Left hindlimb (tissue), 1 donor: ENCODE measurements at places on chromosomes 16 and 17.
A peak's percentile ranks its signal among the peaks of the same experiment; 100 is the strongest.

- no peak for DNase-seq
Measured at GRCh38 chr17:28645576-28645939, 600 bp upstream of the BLTP2 start.

DNA sequence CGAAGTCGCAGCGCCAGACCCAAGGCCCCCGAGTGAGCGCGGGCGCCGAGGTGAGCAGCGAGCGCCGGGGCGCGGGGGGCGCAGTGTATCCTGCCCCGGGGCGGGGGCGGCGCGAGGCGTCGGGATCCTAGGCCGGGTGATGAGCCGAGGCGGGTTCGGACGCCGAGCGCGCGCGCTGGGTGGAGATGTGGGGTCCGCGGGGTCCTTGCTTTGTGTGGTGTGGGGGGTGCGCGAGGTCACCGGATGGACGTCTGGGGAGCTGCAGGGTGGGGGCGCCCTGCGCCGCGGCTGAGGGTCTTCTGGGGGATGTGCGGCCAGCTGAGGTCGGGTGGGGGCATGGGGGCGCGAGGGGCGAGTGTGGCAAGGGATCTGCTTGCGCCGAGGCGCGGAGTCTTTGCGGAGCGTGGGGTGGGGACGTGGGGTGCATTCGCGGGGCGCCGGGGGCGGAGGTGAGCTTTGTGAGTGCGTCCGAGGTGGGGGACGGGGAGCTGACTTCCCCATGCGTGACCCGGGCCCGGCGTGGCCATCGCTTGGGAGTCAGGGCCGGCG is 560 bp downstream of the RAI1 start:
- peak; percentile 67 for DNase-seq

DNA sequence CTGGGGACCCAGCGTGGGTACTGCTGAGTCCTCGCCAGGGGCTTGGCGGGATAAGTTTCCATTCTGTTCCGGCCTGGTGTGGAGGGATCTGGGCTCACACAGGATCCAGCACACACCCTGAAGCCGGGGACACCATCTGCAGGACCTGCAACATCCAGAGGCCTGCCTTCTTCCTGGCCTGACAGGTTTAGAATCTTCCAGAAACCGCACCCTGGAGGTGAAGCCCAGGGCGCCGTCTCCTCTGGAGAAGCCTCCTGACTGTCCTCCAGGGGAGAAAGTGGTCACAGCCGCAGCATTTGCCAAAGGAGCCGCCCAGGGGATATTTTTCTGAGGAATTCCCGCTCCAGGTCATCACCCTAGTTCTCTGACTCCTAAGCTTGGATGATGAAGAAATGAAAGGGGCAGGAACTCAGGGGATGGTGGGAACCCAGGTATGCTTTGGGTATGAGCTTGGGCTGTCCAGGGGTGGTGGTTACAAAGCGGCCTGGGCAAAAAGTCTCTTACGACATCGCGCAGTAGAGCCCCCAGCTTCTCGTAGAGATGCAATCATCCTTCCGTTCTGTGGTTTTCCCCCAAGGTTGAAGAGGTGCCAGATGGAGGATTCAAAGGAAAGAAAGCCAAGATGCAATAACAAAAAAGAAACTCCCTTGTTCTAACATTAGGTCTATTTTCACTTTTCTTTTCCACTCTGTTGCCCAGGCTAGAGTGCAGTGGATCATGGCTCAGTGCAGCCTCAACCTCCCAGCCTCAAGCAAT is 9.1 kb upstream of the CRISPLD2 start:
- peak; percentile 28 for DNase-seq

DNA sequence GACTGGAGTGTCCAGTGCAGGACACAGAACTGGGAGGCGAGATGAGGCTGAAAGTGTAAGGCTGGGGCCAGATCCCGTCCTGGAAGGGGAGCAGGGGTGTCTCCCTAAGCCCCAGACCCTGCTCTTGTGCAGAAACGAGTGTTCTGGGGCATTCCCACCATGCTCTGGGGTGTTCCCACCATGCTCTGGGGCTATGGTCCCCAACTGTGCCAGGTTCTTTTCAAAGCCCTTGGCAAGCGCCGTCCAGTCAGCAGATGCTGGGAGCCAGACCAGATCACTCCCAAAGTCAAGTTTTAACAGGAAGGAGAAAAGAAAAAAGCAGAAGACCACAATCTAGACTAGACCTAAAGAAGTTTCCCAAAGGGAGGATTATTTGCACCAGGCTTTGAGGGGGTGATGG is 2.5 kb downstream of the TAX1BP3 start:
- no peak for DNase-seq

DNA sequence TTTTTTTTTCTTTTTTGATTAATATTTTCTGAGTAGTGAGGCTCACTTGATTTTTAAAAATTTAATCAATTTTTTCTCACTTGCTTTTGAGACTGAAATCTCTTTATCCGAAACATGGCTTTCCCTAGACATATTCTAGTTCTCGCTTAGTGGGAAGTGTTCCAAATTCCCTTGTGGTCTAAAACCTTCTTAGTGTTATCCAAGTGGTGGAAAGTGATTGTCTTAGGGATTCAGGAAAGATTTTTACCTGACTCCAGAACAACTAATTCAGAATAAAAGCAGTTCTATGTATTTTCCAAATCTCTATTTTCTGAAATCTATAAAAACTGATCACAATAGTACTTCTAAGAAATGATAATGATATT is 178.8 kb downstream of the MAP2K6 start:
- DNase-seq: no peak

GRCh38 chr16:64715624-64716023 is 406.2 kb downstream of the CDH11 start:
- DNase-seq: no peak

GRCh38 chr16:10001258-10001775 is 180.9 kb downstream of the GRIN2A start:
- DNase-seq: no peak

GRCh38 chr16:84266451-84266850 is 26.6 kb upstream of the KCNG4 start:
- peak; percentile 51 for DNase-seq

DNA sequence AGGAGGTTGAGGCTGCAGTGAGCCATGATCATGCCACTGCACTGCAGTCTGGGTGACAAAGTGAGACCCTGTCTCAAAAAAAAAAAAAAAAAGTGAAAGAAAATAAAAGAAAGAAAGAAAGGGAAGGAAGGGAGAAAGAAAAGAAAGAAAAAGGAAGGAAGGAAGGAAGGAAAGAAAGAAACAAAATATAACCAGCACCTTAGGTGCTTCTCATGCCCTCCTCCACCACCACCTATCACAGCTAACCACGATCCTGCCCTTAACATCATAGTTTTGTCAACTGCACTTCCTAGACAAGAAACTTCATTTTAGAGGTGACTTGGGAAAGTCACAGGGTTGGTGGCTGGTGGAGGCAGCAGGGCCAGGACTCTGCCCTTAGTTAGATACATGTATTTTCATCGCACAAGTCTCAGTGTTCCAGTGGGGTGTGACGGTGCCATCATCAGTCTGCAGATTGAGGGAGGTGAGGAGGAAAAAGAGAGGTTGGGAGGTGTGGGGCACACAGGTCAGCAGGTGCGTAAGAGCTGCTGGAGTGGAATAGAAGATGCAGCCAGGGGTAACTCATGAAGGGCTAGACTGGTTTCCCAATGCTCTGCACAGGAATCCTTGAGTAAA is 10.0 kb downstream of the SUPT4H1 start:
- no peak for DNase-seq

- no peak for DNase-seq
Measured at GRCh38 chr16:69089091-69089910, 16.2 kb upstream of the HAS3 start.

DNA sequence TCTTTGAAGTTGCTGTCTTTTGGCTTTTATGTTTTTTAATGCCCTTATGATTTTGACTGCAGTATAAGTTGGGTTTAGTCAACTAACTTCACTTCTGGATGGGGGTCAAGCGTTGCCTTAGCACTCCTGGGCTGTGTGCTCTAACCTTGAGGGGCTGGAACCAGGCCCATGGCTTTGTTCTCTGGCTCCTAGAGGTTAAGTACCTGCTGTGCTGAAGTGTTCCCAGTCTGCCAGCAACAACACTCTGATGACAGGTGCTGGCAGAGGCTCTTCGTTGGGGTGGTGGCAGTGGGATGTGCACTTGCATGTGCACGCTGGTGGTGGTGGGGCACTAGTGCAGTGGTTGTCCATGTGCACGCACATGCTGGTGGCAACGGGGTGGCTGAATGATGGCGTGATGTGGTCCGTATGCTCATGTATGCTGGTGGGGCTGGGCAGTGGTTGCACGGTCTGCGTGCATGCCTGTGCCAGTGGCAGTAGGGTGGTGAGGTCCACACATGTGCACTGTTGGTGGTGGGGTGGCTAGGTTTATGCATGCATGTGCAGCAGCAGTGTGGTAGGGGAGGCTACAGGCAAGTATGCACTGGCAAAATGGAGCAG is 447.8 kb upstream of the GOT2 start:
- no peak for DNase-seq

- DNase-seq: no peak
Measured at GRCh38 chr16:5490499-5490898, 392.9 kb upstream of the EEF2KMT start.

- DNase-seq: peak; percentile 67
Measured at GRCh38 chr17:72719578-72720493, 372.7 kb downstream of the SLC39A11 start.

GRCh38 chr16:71851746-71852145 is 6.0 kb downstream of the ATXN1L start:
- DNase-seq: no peak

GRCh38 chr16:48829336-48830310 is 219.6 kb upstream of the N4BP1 start:
- no peak for DNase-seq

DNA sequence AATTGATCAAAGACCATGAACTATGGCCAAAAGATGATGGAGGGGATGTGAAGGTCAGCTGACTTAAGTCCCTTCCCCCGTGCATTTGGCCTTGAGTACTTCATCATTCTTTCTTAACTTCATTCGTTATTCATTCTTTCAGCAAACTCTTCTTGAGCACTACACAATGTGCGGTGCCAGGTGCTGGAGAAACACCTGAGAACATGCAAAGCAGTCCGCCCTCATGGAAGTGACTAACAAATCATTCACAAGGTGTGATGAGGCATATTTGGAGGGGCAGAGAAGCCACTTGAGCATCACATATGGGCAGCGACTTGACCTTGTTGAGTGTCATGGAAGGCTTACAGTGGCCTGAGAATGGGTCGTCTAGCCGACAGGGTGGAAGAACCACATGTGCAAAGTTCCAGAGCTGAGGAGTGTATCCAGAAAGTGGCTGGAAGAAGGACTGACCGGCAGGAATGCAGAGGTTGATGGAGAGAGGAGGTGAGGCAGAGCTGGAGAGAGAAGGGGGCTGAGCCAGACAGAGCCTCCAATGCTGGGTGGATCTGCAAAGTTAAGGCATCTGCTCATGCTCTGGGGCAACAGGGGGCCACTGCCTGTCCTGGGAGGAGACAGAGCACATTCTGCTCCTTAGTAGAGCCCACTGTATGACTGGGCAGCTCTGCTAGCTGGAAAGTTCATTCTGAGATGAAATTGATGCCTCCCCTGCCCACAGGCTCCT is 25.1 kb upstream of the EIF1 start:
- DNase-seq: no peak

- DNase-seq: no peak
Measured at GRCh38 chr16:59060207-59060606, 326.1 kb upstream of the GOT2 start.

- no peak for DNase-seq
Measured at GRCh38 chr16:66933776-66934137, 445 bp downstream of the CIAO2B start.

DNA sequence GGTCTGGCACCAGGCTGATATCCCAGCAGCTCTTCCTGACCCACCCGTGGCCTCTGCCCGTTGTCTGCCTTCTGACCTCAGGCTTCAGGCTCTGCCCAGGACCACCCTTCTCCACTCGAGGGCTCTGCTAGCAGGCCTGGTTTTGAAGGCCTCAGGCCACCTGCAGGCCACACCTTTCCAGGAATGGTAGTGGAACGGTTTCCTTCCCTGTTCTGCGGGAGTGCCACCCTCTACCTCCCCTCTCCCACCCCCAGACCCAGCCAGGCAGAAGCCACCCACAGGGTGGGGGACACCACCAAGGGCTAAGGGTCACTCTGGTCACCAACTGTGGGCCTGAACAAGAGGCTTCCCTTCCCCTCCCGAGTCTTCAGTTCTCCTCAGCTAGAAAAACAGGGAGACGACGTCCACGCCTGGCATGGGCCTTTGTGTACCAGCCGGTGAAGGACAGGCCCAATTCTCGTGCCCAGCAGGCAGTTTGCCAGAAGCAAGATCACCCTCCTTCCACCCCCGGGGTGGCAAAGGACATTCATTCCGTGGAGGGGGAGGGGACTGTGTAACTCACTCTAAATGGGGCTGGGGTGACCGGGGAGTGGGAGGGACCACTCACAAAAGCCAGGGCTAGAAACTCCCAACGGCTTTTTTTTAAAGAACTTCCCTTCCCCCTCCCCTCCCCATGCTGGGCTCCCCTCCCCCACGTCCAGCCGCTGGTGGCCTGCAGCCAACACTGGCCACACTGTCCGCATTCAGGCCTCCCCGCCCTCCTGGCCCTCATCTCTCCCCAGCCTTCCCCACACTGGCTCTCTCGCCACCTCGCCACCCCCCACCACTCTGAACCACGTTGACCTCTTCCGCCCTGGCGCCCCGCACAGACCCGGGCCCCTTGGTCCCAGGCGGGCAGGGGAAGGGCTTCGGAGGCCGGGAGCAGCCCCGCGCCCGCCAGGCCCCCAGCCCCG is 7.7 kb downstream of the CBX4 start:
- DNase-seq: peak; percentile 72

DNA sequence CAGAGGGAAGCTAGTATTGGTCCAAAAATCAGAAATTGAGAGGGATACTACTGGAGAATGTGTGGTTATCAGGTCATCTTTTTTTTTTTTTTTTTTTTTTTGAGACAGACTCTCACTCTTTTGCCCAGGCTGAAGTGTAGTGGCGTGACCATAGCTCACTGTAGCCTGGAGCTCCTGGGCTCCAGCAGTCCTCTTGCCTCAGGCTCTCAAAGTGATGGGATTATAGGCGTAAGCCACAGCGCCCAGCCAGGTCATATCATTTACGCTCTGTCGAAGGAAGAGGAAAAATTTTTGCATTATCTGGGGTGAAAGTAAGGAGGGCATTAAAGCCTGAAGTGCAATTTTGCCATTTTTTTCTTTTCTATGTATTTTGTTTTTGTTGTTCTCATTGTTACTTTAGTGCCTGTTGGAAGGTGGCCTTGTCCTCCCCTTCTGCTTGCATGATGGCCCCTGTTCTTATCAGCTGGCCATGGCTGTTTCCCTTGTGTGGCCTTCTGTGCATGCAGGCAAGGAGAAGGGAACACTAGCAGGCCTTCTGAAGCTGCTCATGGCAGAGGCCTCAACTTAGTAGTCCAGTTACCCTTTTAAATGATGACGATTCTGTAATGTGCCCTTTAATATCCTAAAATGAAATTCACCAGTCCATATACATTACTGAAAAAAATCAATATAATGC is 118.3 kb downstream of the SPECC1 start:
- no peak for DNase-seq

DNA sequence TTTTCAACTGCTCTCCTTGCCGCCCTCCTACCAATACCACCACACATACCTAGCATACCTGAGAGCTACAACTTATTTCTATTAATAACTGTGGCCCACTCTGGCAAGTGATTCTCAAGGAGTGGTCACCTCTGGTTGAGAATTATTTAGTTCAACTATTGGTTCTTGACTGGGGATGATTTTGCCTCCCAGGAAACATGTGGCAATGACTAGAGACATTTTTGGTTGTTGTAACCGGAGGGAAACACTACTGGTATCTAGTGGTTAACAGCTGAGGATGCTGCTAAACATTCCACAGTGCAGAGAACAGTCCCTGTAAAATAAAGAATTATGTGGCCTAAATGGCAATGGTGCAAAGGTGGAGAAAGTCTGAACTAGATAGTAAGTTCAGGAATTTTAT is 96.7 kb downstream of the TRIM37 start:
- DNase-seq: no peak

- no peak for DNase-seq
Measured at GRCh38 chr16:75116081-75116910, at the start of gene LDHD. TSS of gene LDHD (minus strand) at chr16:75116780. CDS start at chr16:75116720, 60 bp downstream.
